ENCODE measurements at places on chromosomes 4 and X.

GRCh38 chr4:88697141-88697540, 488 bp downstream of the NAP1L5 start:
- DNase-seq = peak; percentile 14

- no peak for DNase-seq
These were observed 94.4 kb downstream of the NLGN4X start for GRCh38 chrX:6134255-6134654.

- peak; percentile 38 for DNase-seq
These were observed 3.2 kb upstream of the UXT start for GRCh38 chrX:47662144-47662657.

DNA sequence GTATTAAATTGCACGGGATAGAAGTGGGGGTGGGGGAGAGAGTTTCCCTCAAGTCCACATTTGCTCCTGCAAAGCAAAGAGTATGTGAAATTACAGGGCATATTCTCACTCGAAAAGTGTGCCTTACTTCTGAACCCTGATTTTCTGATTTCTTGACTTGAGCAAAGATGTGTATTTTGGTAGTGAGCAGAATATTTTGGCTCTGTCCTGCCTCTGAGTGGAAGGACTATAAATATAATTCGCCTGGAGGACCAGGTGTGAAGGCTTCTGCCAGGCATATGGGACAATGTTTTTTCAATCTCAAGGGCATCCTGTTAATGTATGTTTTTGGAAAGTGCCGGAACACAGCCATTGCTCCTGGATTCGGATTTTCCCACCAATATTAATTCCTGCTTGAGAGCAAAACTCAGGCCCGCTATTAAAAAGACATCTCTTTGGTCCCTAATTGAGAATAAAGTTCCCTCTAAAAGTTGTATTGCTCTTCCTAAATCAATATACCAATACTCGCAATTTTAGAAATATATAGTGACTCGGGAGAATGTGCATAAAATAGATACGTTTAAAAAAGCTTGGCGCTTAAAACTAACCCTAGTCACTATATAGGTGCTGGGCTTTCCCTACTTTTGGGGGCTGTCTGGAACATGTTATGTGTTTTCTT, 15.3 kb upstream of the PITX2 start:
- no peak for DNase-seq

- DNase-seq = peak; percentile 83
These were observed 137.5 kb downstream of the AFAP1 start for GRCh38 chr4:7802093-7802726.

Data from stimulated activated CD4-positive, alpha-beta T cell treated with anti-CD3 and anti-CD28 coated beads, Interleukin-4, amount 100 ng/mL, for 1 hour (primary cell).